ENCODE measurements at places on chromosomes 5 and 9.

DNA sequence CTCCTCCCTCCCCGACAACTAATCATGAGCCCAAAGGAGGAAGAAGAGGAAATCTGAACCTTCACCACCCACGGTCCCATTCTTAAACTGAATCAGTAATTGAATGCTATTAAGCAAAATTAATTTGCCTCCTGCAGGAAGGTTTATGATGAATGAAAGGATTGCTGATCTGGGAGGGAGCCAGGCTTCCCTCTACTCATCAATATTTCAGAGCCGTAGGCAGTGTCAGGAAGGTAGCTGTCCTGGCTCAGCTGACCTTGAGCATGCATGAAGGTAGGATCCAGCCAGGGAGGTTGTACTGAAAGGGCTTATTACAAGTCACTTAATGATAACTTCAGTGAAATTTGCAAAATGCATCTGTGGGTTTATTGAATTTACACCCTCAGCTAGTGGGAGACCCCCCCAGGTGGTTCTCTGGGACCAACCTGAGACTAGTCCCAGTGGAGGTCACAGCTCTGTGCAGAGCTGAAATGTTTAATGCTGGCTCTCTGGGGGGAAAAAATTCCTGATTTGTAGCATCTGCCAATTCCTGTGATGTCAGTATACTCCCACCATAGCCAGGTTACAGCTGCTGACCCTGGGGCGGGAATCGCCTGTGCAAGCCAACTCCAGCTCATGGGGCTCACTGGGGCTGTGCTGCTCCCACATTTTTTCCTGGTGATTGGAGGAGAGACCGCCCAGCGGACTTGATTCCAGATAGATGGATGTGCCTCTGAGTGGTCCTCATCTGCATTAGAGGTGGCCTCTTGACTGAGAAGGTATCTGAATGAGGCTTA lies 47.9 kb upstream of the NCS1 start:
- DNase-seq = no peak

GRCh38 chr5:3300726-3301125 lies 294.9 kb upstream of the IRX1 start:
- DNase-seq = no peak

DNA sequence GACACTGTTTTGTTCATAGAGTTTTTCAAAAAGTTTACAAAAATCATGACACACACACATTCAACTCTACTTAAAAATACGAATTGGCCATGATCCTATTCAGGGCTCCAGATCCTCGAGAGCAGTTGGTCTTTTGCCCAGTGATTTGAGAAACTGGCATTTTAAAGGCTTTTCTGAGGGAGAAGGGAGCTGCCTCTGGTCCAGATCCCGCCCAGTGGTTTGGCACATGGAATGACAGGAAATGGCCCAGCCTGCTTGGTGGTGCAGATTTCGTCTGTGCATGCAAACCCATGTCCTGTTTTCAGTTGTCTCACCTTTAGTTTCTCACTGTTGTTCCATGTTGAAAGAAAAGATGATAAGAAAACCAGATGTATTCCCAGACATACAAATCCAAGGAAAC lies 3.6 kb downstream of the CAMK4 start:
- DNase-seq = no peak

GRCh38 chr5:163613150-163613442 lies 107.7 kb downstream of the MAT2B start:
- DNase-seq = no peak

DNA sequence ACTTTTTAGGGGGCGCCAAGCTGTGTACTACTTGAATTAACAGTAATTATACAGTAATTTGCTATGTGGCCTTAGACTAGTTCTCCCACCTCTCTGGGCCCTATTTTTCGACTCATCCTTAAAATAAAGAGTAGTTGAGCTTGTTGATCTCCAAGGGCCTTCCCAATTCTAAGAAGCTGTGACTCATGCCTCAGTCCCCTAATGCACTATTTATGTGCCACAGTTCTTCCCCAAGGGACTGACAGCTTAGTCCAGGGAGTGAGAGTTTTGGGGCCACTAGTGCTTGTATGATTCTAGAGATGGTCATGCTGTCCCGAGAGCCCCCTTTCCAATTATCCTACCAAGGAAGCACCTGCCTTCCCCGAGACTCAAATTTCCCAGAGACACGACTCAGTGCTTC lies 149.7 kb downstream of the PAPPA start:
- DNase-seq = no peak

All from NCI-H1694 (cell line).